Caco-2 (cell line): ENCODE measurements at places on chromosomes 5 and 9.
A peak's percentile ranks its signal among the peaks of the same experiment; 100 is the strongest.

DNA sequence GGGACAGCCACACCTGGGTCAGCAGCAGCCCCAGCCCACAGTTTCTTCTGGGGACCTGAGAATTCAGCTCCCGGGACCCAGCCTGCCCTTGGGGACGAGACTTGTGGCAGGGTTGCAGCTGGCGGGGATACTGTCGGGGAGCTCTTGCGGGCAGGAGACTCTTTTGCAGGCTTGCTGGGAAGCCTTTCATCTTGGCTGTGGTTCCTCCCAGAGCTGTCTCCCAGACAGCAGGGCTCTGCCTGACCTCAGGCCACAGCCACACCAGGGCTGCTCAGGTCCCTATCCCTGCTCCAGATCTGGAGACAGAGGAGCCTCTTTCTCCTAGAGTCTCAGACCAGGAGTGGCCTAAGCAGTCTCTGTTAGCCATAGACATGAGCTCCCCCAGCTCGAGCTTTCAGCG, 4.7 kb upstream of the MYMK start:
- DNase-seq: no peak

DNA sequence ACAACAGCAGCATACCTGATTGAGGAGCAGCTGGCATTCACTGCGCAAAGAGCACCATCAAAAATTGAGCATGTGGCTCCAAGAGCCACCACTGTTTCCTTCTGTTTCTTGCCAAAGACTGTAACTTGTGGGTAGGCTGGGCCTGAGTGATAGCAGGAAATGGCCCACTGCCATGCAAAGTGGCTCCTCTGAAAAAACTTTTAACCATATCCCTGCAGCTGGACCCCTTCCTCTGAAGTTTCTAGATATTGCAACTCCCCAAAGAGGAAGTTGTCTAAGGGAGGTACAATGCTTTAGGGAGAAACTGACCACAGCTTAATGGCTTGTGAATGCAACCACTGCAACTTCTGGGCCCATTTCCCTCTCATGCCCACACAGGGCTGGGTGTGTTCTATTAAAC, 355.4 kb upstream of the PDE4D start:
- DNase-seq: no peak

- DNase-seq: no peak
Observed at GRCh38 chr5:74490814-74491213, 149.7 kb downstream of the ENC1 start.

DNA sequence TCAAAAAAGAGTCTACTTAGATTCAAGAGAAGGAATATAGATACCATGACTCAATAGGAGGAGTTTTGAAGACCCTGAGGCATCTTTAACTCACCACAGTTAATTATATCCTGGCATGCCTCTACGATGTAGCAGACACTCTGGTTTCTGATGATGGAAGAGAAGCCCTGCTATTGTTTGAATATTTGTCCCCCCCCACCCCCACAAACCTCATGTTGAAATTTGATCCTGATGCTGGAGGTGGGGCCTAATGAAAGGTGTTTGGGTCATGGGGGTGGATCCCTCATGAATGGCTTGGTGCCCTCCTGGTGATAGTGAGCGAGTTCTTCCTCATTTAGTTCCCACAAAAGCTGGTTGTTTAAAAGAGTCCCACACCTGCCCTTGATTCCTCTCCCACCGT, 147.9 kb upstream of the TBCA start:
- no peak for DNase-seq

DNA sequence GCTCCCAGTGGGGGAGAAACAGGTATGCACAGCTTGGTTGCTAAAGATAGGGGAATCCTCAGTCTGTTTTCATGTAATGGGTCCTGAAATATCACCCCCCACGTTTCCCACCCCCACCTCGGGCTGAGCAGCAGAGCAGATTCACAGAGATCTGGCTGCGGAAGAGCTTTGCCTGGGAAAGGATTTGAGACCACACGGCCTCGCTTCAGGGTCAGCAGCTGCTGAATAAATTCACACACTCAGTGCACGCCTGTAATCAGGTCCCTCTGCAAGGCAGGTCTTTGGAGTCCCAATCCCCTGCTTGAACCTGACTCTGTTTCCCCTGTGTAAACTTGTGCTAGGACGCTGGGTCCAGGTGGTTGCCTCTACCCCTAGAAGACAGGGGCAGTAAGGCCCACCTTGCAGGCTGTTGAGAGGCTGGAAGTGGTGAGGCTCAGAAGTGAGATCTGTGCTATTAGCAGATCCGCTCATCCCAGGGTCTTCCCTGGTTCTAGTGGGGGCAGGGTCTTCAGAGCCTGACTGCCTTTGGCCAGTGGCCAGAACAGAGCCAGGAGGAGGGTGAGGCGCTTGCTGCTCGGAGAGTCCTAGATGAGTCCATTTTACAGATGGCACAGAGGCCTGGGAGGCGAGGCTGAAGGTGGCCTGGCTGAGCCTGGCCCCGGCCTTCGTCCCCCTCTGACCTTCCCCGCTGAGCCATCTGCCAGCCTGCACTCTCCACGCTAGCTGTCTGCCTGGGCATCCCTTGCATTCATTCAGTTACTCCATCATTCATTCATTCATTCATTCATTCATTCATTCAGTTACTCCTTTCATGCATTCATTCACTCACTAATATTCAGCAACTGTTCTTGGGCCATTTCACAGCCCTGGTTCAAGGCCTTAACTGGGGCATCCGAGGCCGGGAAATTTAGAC, 16.7 kb upstream of the NEURL1B start:
- no peak for DNase-seq

DNA sequence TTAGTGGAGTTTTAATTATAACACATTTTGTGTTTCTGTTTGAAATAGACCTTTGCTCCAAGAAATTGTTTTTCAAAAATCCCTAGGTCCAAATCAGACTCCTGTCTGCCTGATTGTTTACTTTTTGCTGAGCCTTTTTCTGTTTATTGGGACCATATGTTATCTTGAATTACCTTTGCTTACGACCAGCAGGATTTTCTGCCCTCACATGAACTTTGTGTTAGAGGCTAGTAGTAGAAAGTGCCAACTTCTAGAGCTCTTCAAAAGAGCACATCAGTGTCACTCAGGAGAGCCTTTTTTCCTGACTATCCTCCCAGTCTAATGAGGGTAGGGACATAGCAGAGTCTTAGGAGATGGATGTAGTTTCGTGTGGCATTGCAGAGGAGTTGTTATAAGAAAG, 10.2 kb downstream of the RECK start:
- DNase-seq: no peak

DNA sequence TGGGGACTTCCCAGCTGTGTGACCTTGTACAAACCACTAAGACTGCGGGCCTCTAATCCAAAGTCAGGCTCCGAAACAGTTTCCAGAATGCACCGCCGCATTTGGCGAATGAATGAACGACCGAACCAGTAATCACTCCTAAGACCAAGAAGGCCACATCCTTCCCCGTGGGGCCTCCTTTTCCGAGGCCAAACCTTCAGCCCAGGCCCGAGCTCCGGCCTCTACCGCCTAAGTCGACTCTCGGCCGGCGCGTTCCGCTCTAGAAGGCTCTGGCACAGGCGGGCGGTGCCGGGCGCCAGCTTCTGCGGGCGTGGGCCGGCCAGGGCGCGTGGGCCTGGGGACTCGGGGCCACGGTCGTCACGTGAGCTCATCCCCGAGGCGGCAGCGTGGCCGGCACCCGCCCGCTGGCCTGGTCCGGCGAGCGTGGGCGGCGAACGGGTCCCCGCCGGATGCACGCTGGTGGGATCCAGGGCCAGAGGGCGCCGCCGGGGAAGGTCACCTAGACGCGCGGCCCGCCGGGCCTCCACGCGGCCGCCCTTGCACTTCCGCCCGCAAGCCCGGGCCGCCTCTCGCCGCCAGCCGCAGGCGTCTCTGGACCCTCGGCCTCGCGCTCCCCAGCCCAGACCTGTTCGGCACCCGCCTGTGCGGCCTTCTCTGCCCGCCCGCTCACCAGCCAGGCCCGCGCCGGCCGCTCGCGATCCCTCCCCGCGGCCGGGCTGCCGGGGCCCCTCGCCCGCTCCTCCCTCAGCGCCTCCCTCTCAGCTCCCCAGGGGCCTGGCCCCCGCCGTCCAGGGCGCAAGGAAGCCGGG, 754 bp downstream of the VDAC1 start:
- no peak for DNase-seq

DNA sequence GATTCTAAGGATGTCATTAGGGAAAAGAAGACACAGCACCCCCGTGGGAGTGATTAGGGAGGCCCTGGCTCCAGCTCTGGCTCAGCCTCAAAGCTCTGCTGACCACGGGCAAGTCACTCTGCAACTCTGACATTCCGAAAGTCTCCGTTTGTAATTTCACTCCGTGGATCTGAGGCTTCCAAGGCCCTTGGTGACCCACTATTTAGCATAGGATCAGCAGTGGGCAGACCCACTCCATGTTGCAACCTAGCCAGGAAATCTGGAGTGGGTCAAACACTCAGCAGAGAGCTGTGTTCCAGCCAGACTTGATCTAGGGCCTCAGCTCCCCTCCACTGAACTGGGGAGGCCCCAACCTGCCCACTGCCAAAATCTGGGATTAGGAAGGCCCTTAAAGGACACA, 11.8 kb downstream of the PHF19 start:
- no peak for DNase-seq

- no peak for DNase-seq
Observed at GRCh38 chr9:6614489-6614888, 31.0 kb downstream of the GLDC start.

- DNase-seq: peak; percentile 11
Observed at GRCh38 chr5:178077751-178078150, 35.6 kb upstream of the N4BP3 start.

- DNase-seq: no peak
Observed at GRCh38 chr9:136899196-136899595, 12.9 kb downstream of the TRAF2 start.

- DNase-seq: no peak
Observed at GRCh38 chr5:155193483-155194107, 180.0 kb downstream of the KIF4B start.

- no peak for DNase-seq
Observed at GRCh38 chr5:69530561-69531405, 29.2 kb upstream of the GTF2H2C start.

- no peak for DNase-seq
Observed at GRCh38 chr5:59814537-59814872, 79.0 kb downstream of the PDE4D start.

DNA sequence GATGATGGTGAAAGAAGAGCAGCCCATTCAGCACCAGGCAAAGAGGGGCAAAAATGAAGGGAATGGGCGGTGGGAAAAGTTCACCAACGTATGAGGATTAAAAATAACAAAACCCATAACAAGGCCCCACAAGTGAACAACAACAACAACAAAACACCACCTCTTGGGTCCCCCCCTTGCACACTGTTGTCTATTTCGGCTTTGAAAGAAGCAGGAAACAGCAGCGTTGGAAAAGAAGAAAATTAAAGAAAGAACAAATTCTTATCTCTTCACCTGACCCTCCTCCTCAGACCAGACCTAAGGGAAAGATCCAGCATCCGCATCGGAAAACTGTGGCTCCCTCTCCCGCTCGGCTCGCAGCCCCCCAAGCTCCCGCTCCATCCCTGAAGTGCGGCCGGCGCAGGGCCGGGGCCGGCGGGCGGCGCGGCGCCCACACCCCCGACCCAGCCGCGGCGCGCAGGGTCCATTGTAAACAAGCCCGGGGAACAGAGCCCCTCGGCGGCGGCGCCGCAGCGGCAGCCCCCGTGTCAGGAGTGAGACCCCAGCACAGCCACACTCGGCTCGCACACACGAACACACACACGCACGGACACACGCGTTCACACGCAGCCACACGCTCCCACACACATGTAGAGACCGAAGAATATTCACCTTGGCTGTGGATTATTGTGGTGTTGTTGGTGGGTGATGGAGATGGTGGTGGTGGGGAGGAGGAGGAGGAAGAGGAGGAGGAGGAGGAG, 535 bp downstream of the RFX3 start:
- no peak for DNase-seq

GRCh38 chr9:30574355-30575151, 1809.9 kb upstream of the ACO1 start:
- DNase-seq: peak; percentile 27

DNA sequence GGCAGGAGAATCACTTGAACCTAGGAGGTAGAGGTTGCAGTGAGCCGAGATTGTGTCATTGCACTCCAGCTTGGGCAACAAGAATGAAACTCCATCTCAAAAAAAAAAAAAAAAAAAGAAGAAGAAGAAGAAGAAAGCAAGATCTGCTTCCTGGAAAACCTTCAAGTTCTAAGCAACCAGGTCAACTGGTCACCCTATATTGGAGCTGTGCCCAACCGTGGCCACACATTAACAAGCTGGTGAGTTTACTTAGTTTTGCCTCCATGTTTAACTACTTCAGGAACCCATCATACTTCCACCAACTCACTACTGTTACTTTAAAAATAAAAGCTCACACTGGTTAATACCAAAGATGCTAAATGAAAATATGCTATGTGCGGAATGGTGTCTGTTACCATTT, 12.3 kb upstream of the SKP1 start:
- DNase-seq: no peak

GRCh38 chr5:35162848-35163709, 67.2 kb downstream of the PRLR start:
- DNase-seq: no peak

DNA sequence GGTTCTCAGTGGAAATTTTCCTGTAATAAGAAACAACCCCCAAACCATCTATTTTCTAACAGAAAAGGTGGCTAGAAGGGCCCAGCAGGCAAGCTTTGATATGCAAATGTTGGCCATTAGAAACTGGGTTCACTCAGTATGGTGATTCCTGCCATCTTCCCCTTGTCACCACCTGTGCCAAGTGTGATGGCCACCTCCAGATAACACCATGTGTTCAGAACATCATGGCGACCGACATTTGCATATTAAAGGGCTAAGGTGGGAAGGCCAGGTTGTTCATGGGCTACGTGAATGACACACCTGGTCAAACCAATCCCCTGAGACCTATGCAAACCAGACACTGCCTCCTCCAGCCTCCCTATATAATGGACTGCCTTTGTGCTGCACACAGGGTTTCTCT, 20.4 kb downstream of the FOXE1 start:
- no peak for DNase-seq

- DNase-seq: no peak
Observed at GRCh38 chr5:95729115-95730010, 1.8 kb upstream of the RHOBTB3 start.
